ENCODE measurements at places on chromosomes 16 and 17.
A peak's percentile ranks its signal among the peaks of the same experiment; 100 is the strongest.

- DNase-seq = no peak
These were observed 20.5 kb upstream of the PABPN1L start for GRCh38 chr16:88886845-88887521.

DNA sequence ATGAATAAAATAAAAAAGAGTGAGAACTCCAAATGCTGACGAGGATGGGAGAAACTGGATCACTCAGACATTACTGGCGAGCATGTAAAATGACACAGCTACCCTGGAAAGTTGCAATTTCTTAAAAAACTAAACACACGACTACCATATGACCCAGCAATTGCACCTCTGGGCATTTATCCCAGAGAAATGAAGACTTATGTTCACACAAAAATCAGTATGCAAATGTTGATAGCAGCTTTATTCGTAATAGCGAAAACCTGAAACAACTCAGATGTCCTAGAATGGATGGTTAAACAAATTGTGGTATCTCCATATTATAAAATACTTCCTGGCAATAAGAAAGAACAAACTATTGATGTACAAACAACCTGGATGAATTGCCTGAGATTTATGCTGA, 357.2 kb upstream of the ASIC2 start:
- DNase-seq = no peak

- DNase-seq = no peak
These were observed 382.1 kb downstream of the RBFOX1 start for GRCh38 chr16:7714775-7715174.

- peak; percentile 45 for DNase-seq
These were observed 11.6 kb upstream of the CBX4 start for GRCh38 chr17:79850571-79851460.

- no peak for DNase-seq
These were observed 18.3 kb upstream of the GNA13 start for GRCh38 chr17:65074778-65075250.

GRCh38 chr17:42097691-42098631, at the start of gene ZNF385C:
Gene ZNF385C, minus strand, starts transcription at chr17:42098473. Its CDS starts 35,417 bp downstream, at chr17:42063056.
- DNase-seq = no peak

GRCh38 chr17:61837175-61838051, 25.9 kb downstream of the BRIP1 start:
- DNase-seq = peak; percentile 72

- peak; percentile 77 for DNase-seq
These were observed 289.4 kb downstream of the SEC14L1 start for GRCh38 chr17:77429969-77430752.

DNA sequence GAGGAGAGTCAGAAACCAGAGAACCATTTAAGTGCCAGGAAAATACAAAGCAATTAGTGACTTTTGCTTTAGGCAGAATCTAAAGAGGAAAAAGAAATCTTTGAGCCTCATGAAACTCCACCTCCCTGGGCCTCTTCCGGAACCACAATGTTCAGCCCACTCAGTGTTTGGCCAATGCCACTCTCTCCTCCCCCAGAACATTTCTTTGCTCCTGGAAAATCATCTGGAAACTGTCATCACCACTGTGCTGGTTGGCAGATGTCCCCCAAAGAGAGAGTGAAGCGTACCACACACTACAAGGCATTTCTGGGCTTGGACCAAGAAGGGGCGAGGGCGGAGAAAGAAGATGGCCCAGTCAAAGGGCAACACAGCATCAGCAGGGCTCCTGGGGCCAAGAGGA, 7.1 kb upstream of the SOX9 start:
- DNase-seq = no peak

DNA sequence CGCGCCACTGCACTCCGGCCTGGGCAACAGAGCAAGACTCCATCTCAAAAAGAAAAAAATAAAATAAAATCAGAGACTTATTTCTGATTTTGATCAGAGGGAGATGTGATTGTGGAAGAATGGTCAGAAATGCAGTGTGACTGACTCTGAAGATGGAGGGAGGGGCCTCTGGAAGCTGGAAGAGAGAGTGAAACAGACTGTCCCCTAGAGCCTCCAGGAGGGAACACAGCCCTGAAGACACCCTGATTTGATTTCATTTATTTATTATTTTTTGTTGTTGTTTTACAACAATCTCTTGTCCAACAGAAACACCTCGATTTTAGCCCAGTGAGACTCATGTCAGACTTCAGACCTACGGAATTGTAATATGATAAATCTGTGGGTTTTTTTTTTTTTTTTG, 26.1 kb downstream of the BCL7C start:
- peak; percentile 24 for DNase-seq

DNA sequence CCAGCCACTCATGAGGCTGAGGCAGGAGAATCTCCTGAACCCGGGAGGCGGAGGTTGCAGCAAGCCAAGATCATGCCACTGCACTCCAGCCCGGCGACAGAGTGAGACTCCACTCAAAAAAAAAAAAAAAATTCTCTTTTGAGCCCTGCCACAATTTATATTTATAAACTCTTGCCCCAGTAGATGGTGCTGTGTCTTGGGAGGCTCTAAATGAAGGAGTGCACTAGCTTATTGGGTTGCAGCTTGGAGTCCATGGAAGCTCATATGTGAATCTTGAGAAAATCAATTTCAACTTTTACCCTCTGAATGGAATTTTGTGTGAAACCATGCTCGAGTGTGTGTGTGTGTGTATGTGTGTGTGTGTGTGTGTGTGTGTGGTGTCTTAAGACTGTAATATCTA, 420.1 kb downstream of the HS3ST4 start:
- DNase-seq = peak; percentile 4

DNA sequence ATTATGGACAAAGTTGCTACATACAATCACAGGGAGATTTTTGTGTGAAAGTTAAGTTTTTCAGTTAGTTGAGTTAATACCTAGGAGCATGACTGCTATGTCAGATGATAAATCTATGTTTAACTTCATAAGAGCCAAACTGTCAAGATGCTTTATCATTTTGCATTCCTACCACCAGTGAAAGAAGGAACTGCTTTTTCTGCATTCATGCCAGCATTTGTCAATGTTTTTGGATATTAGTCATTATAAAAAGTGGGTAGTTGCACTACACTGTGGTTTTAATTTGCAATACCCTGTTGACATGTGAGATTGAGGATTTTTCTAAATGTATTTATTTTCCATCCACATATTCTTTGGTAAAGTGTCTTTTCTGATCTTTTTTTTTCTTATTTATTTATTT, 434.0 kb upstream of the MON1B start:
- DNase-seq = no peak

DNA sequence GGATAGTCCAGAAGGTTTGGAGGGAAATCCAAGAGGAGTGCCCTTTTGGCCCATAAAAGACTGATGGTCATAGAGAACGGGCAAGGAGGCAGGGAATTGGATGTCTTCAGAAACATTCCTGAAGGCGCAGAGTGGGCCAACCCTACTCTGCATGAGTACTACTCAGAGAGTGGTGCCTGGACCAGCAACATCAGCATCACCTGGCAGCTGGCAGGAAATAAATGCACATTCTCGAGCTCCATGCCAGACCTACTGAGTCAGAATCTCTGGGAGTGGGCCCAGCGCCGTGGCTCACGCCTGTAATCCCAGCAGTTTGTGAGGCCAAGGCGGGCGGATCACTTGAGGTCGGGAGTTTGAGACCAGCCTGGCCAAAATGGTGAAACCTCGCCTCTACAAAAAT, 27.1 kb upstream of the SLC39A11 start:
- DNase-seq = no peak

DNA sequence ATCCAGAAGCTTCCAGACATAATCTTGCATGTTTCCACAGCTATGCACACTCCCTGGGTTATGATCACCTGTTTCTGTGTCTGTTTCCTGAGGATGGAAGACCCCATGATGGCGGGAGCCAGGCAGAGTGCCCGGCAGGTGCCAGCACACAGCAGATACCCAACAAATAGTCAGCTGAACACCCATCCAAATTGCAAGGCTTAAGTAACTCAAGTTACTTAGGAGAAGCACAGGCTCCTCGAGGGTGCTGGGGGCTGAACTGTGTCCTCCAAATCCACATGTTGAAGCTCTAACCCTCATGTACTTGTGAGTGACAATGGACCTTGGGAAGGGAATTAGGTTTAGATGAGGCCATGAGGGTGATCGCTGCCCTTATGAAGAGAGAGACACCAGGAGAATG, 79.5 kb upstream of the DOC2B start:
- no peak for DNase-seq

DNA sequence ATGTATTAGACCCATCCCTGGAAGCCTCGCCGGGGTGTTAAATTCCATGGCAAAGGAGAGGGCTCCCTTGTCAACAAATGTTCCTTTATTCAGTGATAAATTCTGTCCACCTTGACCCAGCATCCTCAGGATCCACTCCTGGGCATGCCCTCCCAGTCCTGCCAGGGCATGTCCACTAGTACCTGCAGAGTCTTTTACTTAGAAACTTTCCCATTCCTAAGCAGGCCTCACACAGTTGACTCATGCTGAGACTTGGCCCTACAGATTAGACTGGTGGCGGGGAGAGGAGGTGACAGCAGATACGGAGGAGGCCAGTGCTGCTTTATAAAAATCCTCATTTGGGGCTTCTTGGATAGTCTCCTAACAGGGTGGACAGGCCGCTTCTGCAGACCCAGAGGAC, 88.8 kb downstream of the CYLD start:
- DNase-seq = no peak

DNA sequence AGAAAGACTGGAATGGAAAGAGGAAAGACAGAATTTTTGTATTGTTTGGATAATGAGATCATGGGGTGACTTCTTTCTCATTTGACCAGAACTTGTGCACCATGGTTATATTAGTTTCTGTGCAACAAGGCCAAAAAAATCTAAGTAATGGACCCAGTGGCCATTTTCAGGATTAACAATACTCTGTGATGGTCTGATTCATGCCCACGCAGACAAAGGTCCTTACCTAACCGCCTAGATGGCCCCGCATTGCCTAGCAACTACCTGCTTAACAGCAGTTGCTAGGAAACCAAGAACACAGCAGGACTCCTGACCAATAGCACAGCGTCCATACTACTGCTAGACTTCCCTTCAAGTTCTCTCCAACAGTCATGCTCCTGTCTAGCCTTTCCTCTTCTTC, 22.4 kb downstream of the MIS12 start:
- no peak for DNase-seq

DNA sequence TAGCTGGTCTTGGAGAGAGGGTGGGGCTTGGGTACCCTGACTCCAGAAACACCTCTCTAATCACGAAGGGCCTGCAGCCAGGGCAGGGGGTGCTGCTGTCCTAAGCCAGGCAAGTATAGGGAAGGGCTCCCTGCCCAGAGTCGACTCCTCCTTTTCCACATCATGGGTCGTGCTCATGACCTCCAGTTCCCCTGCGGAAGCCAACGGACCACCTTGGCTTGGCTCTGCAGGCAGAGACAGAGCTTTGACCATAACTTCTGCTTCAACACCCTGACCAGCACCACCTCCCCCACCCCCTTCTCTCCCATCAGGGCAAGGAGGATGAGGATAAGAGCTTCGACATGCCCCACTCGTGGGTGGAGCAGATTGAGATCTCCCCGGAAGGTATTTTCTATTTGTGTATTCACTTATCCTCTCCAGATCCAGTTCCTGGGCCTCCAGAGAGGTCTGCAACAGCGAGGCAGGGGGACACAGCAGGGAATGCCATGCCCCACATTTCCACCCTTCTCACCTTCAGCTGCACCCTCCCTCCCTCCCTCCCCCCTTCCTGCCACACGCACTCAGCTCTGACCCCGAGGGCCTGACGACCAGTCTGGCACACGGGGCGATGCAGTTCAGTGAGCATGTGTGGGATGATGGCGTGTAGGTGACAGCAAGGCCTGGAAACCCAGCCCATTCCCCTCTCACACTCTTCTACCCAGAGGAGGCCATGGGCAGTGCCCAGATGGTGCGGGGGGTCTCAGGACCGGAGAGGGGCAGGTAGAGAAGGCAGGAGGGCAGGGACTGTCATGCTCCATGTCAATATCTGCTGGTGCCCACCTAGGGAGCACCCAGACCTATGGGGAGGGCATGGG, 14.0 kb upstream of the KATNB1 start:
- DNase-seq = no peak

GRCh38 chr16:10169904-10170410, 12.3 kb downstream of the GRIN2A start:
- no peak for DNase-seq

DNA sequence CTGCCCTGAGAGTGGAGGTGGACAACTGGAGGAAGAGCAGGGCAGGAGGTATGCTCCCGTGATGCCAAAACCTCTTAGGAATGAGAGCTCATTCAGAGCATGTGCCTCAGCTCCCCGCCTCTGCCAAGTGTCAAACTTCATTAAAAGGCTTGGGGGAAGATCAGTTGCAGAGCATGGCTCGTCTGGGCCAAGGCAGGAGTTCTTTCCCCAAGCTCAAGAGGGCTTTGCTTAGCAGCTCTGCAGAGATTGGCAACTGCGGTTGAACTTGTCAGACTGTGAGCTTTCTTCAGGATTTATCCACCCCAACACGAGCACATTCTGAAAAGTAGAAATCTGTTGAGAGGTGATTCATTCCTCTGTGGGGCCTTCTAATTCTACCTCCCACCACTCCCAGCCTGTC, 248.1 kb downstream of the HS3ST3A1 start:
- no peak for DNase-seq

GRCh38 chr17:62644487-62645173, 17.2 kb downstream of the MRC2 start:
- no peak for DNase-seq

DNA sequence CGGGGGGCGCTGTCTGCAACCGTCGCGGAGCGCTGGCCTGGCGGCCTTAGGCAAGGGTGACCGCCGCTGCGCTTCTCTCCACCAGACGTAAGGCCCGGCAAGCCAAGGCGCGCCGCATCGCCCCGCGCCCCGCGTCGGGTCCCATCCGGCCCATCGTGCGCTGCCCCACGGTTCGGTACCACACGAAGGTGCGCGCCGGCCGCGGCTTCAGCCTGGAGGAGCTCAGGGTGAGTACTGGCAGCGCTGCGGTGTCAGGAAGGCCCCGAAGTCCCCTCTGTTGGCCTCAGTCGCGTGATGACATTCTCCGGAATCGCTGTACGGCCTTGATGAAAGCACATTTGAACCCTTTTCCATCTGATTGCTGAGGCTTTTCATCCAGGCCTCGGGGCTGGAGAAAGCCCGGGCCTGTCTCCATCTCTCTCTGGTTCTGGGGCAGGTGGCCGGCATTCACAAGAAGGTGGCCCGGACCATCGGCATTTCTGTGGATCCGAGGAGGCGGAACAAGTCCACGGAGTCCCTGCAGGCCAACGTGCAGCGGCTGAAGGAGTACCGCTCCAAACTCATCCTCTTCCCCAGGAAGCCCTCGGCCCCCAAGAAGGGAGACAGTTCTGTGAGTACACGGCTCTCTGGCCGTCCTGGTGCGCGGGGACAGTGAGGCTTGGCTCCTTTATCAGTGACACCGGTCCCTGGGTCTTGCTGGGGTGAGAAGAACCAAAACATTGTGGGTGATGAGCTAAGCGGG, 831 bp downstream of the RPL13 start:
- peak; percentile 62 for DNase-seq

- no peak for DNase-seq
These were observed 21.7 kb downstream of the MYL4 start for GRCh38 chr17:47230864-47231263.

- no peak for DNase-seq
These were observed 397.5 kb downstream of the CPPED1 start for GRCh38 chr16:12406158-12406557.

Measured in NB4 (cell line).